ENCODE measurements at places on chromosomes 4 and X.

DNA sequence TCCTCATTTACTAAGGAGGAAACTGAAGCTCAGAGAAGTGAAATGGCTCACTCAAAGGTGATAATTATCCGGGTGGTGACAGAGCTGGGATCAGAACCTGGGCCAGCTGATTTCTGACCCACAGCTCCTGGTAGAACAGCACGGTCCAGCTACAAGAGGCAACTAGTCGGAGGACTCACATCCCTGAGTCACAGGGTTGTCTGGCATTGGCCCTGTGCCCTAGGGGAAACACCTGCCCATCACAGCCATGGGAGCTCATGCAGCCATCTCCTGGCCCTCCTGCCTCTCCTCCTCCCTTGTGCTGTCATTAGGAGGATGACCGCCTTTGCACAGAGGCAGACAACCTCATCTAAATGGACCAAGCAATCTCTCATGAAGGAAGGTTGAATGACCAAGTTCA is 115.2 kb upstream of the TSPAN5 start:
- DNase-seq, result no peak

DNA sequence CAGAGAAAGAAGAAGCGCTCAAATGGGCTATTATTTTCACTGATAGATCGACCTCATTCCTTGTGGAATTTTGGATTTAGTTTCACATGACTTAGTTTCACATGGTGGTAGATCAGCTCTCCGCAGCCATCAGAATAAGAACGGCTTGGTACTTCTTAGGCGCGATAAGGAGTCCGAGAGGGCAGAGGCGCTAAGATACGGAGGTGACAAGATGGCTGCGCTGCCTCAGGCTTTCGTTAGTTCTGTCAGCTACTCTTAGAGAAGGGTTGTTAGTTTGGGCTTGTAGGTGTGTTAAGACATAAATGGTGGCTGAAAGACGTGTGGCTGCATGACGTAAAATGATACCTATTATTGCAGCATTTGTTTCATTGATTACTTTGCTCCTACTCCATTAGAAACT is 169.1 kb downstream of the UNC5C start:
- no peak for DNase-seq

DNA sequence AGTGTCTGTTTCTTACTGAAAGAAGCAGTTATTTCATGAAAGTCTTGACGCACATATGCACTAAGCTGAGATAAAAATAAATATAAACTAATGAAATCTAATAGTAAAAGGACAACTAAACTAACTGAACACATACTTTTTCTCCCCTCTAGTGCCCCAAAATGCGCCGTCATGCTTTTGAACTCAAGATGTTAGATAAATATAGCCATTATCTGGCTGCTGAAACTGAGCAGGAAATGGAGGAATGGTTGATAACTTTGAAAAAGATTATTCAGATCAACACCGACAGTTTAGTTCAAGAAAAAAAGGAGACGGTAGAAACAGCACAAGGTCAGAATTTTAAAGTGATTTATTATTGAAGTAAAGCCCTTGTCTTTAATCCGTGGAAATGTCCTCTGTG is 70.2 kb downstream of the DOCK11 start:
- no peak for DNase-seq

- no peak for DNase-seq
Observed at GRCh38 chrX:55648434-55648833, 25.2 kb downstream of the FOXR2 start.

GRCh38 chrX:119790977-119791436 is 423 bp downstream of the RPL39 start:
- DNase-seq, result no peak

- no peak for DNase-seq
Observed at GRCh38 chrX:9790866-9791265, 4.6 kb downstream of the SHROOM2 start.

DNA sequence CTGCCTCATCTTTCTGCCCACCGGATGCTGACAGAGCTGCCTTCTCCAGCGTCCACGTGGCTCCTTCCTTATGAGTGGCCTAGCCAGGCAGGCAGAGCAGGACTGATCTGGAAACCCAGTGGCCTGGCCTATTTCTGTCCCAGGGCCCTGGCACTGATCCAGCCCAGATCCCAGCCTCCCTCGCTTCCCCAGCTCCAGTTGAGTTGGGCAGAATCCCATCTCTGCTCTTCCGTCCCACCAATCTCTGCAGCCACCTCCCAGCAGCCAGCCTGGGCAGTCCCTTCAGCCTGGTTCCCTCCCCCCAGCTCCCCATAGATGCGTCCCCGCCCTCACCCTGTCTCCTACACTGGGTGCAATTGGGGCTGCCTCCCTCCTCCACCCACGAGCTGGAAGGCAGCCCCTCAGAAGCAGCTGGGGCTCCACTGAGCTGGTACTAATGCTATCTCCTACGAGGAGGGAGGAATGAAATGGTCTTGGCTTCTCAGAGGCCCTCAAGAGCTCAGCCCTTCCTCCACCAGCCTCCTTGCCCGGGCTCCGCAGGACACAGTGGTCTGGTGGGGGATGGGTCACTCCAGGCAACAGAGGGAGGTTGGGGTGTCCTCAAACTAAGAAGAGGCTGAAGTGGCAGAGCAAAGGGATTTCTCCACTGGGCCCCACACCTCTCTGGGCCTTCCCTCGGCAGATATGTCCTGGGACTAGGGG is 94.2 kb downstream of the PJA1 start:
- DNase-seq, result no peak

- no peak for DNase-seq
Observed at GRCh38 chr4:138702190-138702824, 313.3 kb upstream of the NOCT start.

DNA sequence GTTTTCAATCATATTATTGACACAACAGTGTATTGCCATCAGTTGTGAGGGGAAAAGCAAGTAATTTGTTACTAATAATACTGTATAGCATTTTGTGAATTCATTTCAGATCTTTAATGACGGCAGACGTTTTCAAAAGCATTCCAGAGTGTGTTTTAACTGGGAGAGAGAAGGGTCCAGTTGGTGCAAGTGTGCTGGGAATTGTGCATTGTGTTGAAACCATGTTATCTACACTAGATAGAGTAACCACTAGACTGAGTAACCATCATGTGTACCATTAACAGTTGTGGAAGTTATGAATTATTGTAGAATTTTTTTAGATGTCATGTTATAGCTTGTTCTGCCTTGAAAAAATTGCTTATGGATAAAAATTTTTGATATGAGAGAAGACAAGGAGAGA is 104.5 kb upstream of the VEGFC start:
- no peak for DNase-seq

DNA sequence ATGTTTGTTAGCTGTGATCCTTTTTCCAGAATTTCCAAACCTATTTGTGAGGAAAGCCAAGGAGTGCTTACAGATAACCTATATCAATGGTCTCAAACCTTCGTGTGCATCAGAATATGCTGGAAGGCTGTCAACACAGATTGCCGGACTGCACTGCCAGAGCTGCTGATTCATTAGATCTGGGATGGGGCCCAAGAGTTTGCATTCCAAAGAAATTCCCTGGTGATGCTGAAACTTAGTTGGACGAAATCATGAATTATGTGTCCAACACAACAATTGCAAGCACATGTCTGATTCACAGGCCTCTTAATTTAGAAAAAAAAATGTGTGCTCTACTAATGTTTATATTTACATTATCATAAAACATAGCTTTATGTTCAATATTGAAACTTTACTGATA is 544.0 kb upstream of the AMOT start:
- no peak for DNase-seq

GRCh38 chr4:61204353-61205060 is 4.4 kb downstream of the ADGRL3 start:
- DNase-seq, result no peak

- no peak for DNase-seq
Observed at GRCh38 chrX:68929332-68930150, 100.7 kb downstream of the EFNB1 start.

DNA sequence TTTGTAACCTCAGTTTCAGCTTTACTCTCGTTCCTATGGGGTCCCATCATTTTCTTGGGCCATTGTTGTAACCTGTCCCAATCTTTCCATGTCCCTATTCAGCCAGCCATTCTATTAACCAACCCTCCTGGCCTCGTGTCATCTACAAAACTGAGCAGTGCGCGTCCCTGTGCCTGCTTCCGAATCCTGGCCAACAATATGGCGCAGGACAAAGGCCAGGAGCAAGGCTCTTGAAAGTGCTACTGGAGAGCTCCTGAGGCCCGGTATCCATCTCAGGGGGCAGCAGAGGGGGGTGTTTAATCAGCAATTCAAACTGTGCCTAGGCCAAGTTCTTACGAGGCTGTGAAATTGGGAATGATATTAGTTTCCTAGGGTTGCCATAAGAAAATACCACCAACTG is 41.2 kb upstream of the APLN start:
- DNase-seq, result peak; percentile 15

DNA sequence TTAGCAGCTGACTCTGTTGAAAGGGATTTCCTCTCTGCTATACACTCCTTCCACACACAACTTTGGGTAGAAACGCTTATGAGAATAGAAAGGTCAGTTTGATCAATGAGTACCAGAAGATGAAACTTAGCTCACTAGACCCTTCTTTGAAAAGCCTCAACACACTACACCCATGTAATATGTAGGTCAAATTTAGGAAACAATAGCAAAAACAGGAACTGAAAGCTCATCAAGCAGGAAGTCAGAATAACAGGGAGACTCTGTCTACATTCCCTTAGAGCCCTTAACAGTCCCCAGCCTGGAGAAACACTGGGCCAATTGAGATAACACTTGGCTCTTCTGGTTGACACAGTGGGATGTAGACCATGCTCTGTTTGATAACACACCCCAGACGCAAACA is 30.7 kb downstream of the SRPX2 start:
- no peak for DNase-seq

DNA sequence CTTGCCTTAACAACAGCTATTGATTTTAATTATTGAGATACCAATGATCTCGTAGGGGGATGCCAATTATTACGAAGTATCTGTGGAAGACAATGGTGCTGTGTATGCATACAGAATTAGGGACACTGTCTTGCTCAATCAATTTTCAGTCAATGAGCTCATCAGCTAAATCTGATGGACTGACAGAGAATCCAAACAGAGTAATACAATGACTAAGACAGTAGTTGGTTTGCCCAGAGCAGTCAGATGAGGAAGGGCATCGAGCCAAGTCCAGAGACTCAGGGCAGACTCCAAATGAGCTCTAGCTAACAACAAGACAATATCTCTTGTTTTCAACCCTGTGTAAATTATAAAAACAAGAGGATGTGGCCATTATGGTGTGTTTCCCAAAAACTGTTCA is 14.7 kb upstream of the GSX2 start:
- DNase-seq, result no peak

DNA sequence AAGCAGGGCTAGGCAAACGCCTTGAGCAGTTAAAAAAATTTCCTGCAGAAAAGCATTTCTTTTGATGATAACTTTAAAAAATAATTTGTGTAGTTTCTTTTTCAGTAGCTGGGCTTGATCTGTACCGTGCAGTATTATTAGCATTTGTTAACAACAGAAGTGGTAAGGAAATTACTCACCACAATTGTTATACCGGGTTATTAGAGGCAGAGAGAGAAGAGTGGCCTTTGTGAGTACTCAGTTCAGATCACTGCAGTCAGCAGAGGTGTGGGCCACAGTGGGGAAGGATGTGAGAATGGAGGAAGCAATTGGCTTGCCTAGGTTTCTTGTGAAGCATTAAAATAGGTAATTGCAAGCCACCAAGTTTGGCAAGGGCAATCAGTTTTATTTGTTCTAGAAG is 14.3 kb upstream of the IL21 start:
- DNase-seq, result no peak

GRCh38 chrX:2766906-2767305 is 15.1 kb downstream of the XG start:
- no peak for DNase-seq

GRCh38 chrX:41085878-41086626 is 807 bp downstream of the USP9X start:
- peak; percentile 78 for DNase-seq

GRCh38 chr4:75848891-75849290 is 53.4 kb downstream of the PPEF2 start:
- DNase-seq, result no peak

GRCh38 chrX:48489892-48490291 is 13.9 kb downstream of the FTSJ1 start:
- DNase-seq, result no peak

GRCh38 chr4:147994076-147994475 is 262.2 kb downstream of the ARHGAP10 start:
- no peak for DNase-seq

- DNase-seq, result no peak
Observed at GRCh38 chr4:73005514-73005913, 64.0 kb downstream of the COX18 start.

GRCh38 chr4:109049926-109050325 is 252.5 kb downstream of the COL25A1 start:
- no peak for DNase-seq

GRCh38 chrX:111881715-111882114 is 5.7 kb downstream of the TRPC5OS start:
- no peak for DNase-seq

- DNase-seq, result no peak
Observed at GRCh38 chr4:153523941-153524386, 57.8 kb downstream of the TMEM131L start.

GRCh38 chr4:174613979-174614378 is 91.7 kb upstream of the HPGD start:
- DNase-seq, result no peak

- no peak for DNase-seq
Observed at GRCh38 chr4:38366997-38367396, 297.0 kb upstream of the KLF3 start.

GRCh38 chrX:97446298-97446882 is 562.7 kb downstream of the RPA4 start:
- no peak for DNase-seq

- DNase-seq, result no peak
Observed at GRCh38 chr4:78065508-78066192, 8.5 kb downstream of the FRAS1 start.

DNA sequence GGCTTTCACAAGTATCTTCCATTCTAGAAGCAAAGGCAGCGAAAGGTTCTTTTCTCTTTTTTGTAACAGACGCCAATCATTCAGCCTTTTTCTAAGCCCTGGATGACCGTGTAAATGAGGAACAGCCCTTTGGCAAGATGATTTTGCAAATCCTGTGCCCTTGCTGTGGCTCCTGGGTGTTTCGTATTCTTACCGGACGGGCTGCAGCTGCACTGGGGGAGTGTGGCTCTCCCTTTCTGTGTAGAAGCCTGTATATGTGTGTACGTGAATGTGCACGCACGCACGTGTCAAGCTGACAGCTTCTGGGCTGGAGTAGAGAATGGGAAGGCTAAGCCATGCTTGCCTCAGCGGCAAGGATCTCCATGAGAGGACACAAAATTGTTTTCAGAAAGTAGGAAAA is 8.2 kb downstream of the GRPEL1 start:
- DNase-seq, result no peak

GRCh38 chrX:35076061-35076460 is 133.5 kb downstream of the FAM47B start:
- no peak for DNase-seq

GRCh38 chrX:119488749-119489148 is 20.5 kb downstream of the SLC25A5 start:
- no peak for DNase-seq

DNA sequence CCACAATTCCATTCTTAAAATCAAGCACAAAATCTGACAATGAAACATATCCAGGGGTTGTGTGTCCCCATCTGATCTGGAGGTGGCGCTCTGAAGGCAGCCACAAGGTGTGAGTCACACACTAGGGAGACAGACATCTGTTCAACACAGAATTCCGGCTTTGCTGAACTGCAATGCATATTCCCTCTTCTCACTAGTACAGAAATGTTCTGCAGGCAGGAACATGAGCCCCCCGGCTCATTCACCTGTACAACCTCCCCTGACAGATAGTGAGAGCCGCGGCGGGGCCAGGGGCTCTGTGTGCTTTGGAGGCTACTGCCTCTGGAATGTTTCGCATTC is 41.9 kb downstream of the WDR1 start:
- DNase-seq, result no peak
